ENCODE measurements at places on chromosomes 4 and X.

DNA sequence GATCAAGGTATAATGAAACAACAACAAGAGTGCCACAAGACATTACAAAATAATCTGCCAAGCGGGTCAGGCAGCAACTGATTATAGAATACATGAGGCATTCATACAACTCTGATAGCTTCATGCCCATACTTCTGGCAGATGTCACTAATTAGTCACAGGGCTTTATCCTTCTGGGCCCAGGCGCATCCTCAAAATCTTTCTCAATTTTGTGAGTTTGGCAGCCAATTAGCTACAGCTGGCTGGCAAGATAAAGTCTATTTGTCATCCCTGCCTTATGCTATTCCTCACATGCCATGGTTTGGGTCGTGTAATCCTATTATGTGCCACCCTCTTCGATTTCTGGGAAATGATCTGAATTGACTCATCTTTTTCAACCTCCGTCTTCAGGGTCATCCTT, 254.3 kb downstream of the PACRGL start:
- no peak for DNase-seq

DNA sequence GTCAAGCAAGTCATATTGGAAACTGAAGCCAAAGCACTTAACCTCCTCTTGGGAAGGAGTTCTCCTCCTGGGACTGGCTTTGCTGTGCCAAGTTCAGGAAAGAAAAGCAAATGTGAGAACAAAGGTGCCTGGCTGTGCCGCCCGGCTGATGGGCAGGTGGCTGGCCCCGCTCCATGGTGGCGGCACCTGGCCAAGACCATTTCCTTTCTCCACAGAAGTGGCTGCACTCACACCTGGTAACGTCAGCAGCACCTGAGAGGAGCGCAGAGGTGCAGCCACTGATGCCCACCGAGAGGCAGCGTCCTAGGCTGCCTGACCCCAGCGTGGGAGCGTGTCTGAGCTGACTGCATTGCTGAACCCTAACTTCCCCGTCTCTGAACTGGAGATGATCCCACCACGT, 54.3 kb downstream of the DCTD start:
- no peak for DNase-seq

DNA sequence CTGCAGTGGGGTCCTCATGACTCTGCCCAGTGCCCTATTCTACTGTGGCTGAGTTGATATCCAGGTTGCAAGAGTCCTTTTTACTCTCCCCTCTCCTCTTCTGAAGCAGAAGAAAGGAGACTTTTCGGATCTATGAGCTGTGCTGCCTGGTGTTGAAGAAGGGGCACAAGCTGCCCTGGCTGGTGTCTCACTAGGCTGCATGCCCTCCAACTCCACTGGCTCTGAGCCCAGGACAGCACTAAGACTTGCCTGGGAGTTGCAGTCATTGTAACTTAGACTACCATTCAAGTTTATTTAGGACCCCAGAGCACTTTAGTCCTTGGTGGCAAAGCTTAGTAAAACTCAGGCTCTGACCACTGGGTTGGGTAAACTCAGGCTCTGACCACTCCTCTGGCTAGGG, 89.4 kb downstream of the GABRB1 start:
- DNase-seq: no peak

GRCh38 chr4:10737337-10737736, 52.8 kb upstream of the CLNK start:
- no peak for DNase-seq

DNA sequence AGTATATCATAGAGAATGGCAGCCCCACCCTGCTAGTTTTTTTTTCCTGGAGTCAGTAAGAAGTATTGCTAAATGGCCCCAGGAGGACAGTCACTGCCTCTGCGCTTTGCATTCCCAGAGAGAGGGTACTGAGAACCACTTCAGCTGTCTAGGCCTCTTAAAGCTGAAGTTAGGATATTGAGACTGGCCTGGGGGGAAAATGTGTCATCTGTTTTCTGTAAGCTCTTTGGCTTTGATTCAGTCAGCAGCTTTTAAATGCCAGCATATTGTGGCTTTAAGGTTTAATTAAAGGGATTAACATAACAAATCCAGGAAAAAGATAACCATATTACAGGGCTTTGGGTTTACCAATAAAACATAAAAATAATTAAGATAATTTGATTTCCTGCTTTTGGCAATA, 852.0 kb downstream of the PCDH18 start:
- no peak for DNase-seq

DNA sequence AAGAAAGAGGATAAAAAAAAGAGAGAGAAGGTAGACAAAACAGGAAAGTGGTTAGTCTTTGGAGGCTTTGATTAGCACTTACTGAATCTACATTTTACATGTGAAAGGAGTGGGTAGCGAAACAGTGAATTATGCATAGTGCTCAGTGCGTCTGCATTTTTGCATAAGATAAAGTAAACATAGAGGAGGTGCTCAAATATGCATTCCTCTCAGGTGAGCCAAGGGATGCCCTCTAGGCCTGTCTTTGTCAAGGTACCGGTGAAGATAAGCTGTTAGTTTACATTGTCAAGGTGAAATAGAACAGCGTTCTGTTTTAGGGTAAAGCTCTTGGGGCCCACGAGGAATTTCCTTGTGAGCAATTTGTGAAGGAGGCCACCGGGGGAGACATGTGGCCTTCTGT, 260.6 kb downstream of the TRIML1 start:
- no peak for DNase-seq

- no peak for DNase-seq
Observed at GRCh38 chr4:186249785-186250754, 15.9 kb upstream of the F11 start.

DNA sequence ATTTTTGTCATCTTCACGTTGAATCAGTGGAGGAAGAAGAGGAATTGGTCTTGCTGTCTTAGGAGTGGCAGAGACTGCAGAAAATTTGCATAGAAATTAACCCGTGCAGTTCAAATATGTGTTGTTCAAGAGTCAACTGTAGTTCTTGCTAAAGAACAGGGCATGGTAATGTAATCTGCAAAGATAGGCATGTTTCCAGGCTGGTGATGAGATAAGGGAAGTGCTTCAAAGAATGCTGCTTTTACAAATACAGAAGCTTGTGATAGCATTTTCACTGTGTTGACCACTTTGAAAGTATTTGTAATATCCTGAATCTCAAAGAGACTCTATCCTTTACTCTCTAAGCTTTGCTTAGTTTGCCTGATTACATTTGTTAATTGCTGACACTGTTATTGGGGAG, 60.1 kb downstream of the PRRG1 start:
- DNase-seq: no peak

GRCh38 chr4:153242839-153243324, 38.6 kb downstream of the TRIM2 start:
- DNase-seq: no peak

- no peak for DNase-seq
Observed at GRCh38 chr4:67325791-67326190, 219.5 kb downstream of the CENPC start.

- no peak for DNase-seq
Observed at GRCh38 chr4:4362991-4363697, 23.8 kb upstream of the NSG1 start.

- no peak for DNase-seq
Observed at GRCh38 chr4:24840362-24840761, 45.0 kb downstream of the SOD3 start.

DNA sequence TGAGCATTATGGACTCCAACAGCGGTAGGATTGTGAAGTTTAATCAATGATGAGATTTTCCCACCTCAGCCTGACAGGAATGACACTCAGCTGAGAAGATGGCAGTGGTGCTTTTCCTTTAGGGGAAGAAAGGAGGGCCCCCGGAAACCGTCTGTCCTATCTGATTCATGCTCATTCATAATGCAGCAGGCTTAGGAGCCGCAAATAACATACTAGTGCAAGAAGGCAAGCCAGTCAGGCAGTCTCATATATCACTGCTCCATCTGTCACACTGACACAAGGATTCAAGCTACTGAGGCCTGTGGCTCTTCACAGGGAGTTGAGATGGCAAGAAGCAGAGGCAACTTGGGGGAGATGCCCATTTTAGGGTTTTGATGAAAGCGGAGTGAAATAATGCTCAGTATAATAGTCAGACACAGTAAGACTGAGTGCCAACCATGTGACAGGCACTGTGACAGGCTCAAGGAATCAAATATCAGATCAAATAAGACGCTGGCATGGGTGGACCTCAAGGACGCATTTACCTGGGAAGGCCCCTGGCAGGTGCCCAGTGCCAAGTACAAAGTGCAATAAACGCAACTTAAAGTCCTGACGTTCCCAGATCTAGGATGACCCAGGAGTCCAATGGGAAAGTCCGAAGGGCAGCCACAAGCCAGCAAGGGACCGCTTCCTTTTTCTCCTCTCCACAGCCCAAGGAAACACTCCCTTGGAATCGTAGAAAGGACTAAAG, 63.4 kb downstream of the FHDC1 start:
- no peak for DNase-seq

GRCh38 chrX:117120700-117121099, 657.9 kb upstream of the CT83 start:
- no peak for DNase-seq

DNA sequence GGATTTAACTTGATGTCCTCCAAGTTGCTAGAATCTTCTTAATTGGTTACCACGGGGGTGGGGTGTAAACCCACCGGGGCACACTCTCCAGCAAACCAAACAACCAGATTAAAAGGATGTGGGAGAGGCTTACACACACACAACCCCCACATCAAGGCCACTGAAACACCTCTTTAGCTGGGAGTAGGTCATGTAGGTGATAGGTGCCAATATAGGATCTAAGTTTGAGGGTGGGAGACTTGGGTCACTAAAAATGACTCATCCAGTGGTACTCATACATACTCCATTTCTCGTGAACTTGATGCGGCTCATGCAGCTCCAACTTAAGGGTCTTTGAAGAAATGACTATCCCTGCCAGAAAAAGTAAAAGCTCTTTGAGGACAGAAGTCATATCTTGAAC, 20.5 kb upstream of the CD40LG start:
- peak; percentile 28 for DNase-seq

- DNase-seq: peak; percentile 20
Observed at GRCh38 chr4:185011408-185011807, 6.9 kb upstream of the HELT start.

DNA sequence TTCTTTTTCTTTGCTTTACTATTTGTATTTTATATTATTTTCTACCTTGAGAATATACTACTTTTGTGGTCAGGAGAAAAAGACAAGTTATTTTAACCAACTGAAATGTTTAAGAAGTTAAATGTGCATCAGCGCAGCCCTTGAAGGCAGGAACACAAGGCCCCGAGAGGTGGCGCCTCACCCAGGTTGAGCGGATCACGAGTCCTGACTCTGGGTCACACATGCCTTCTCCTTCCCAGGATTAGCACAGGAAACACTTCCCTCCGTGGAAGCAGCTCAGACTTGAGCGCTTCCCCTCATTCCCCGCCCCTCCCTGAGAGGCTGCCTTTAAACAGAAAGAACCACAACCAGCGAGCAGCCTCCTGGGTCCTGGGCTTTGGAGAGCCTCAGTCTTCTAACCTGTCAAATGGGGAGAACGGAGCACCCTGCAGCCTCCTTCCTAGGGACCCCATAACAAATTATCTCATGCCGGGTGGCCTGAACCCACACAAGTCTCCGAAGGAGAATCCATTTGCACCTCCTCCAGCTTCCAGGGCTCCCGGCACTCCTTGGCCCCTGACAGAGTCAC, 217.6 kb downstream of the AFAP1 start:
- no peak for DNase-seq

DNA sequence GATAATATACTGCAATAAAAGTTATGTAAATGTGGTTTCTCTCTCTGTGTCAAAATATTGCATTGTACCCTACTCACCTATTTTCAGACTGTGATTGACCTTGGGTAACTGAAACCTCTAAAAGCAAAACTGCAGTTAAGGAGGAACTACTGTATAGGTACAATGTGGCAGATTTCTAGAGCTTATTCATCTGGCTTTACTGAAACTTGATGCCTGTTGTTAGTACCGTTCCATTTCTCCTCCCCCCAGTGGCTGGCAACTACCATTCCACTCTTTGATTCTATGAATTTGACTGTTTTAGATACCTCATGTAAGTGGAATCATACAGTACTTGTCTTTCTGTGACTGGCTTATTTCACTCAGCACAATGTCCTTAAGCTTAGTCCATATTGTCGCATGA, 61.9 kb downstream of the HOPX start:
- no peak for DNase-seq

DNA sequence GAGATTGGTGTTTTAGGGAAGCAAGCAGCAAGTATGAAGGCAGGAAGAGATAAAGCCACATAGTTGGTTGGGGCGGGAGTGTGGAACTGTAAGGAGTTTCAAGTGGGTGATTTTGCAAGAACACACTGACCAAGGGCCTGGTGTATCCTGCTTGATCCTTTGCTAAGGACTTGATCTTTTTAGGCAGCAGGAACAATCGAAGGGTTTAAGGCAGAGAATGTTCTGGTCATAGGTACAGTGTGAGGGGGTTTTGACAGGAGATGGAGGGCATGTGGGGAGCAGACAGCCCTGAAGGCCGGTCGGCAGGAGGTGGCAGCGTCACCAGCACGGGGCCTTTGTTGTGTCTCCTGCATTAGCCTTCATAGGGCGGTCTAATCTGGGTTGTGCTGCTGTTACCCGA, 54.7 kb downstream of the FAM193A start:
- no peak for DNase-seq

GRCh38 chrX:13752646-13753045, 18.1 kb downstream of the OFD1 start:
- DNase-seq: no peak

DNA sequence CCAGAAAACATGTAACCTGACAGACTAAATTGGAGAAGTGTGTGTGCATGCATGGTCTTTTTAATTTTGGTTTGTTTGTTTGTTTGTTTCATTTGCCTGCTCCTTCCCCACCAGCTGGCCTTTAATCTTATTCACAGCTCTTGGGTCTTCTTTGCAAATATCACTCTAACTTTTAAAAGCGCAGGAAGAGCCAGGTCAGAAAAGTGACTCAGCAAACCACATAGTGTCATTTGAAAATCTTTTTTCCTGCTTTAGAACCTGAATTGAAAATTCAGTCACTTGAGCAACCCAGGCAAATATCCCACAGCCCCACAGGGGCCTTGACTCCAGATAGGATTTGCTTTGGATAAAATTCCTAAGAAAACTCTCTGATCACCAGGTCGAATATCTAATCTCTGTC, 4.6 kb downstream of the TMEM255A start:
- DNase-seq: no peak

DNA sequence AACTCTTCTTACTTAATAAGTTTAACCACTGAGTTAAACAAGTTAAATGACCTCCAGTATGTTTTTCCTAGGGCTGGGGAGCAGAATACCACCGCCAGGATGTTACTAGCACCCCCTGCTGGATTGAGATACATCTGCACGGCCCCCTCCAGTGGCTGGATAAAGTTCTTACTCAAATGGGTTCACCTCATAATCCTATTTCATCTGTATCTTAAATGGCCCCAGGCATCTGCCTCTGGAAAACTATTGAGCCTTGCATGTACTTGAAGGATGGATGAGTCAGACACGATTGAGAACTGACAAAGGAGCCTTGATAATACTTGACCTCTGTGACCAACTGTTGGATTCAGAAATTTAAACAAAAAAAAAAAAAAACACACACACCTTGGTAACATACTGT, 61.5 kb upstream of the MMAA start:
- DNase-seq: peak; percentile 49

Measured in CD8-positive, alpha-beta T cell (primary cell).